AG08396 (cell line): ENCODE measurements at places on chromosomes 13 and 19.

GRCh38 chr19:20858218-20858617, 64.8 kb upstream of the ZNF85 start:
- no peak for DNase-seq

- DNase-seq, result no peak
These were observed 1168.9 kb downstream of the SLITRK5 start for GRCh38 chr13:88840085-88840484.

DNA sequence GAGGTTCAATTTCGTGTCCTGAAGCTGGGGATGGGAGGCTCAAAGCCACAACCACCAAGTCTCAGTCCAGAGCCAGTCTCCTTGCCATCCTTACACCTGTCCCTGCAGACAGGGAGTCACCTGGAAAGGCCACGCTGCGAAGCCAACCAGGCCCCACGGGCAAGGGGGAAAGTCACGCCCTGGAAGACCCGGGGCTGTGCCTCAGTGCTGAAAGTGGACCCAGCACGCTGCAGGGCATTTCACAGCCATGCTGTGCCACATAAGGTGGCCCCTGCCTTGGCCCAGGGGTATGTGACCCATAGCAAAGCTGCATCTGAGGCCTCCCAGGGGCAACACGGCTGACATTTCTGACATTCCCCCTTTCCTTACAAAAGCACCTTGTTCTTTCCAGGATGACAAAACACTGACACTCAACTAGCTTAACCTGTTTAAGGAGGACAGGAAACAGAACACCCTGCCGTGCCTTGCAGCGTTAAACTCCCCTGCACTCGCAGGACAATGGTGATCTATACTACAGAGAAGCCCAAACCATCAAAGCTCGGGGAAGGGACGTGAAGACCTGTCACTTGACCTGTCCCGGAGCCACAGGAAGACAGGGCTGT, 14.8 kb downstream of the CHERP start:
- no peak for DNase-seq

DNA sequence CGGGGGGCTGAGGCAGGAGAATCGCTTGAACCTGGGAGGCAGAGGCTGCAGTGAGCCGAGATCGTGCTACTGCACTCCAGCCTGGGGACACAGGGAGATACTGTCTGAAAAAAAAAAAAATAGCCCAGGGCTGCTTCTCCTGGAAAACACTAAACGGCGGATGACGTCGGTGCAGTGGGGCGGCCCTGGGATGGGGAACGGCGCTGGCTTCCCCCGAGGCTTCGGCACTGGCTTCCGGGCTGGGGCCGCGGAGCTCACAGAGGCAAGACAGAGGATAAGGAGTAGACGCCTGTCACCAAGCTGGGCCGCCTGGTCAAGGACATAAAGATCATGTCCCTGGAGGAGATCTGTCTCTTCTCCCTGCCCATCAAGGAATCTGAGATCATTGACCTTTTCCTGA, 5.0 kb downstream of the PRSS57 start:
- DNase-seq, result no peak

DNA sequence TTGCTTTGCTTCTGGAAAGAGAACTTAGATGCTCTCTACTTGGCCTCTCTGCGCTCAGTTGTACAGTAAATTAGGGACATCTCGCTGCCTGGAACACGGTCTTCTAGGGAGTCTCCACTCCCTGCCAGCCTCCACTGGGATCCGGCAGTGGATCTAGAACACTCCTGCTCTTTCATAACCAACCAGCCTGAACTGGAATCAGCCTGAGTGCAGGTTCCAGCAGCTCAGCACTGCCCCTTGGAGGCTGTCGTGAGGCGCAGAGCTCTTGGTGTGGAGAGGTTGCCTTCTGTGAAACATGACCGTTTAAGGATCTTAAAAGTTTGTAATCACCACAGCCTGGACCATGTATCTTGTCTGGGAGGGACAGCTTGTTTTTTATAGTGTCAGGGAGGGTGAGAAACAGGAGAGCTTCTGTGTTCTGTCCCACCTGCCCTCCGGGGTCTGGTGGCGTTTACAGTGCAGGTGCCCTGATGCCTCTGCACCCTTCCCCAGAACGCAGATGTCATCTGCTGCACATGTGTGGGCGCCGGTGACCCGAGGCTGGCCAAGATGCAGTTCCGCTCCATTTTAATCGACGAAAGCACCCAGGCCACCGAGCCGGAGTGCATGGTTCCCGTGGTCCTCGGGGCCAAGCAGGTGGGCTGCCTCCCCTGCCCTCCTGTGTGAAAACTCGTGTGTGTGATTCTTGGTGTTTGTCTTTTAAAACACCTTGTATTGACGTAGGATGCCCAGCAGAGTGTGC, 24.8 kb downstream of the UPF1 start:
- peak; percentile 75 for DNase-seq

DNA sequence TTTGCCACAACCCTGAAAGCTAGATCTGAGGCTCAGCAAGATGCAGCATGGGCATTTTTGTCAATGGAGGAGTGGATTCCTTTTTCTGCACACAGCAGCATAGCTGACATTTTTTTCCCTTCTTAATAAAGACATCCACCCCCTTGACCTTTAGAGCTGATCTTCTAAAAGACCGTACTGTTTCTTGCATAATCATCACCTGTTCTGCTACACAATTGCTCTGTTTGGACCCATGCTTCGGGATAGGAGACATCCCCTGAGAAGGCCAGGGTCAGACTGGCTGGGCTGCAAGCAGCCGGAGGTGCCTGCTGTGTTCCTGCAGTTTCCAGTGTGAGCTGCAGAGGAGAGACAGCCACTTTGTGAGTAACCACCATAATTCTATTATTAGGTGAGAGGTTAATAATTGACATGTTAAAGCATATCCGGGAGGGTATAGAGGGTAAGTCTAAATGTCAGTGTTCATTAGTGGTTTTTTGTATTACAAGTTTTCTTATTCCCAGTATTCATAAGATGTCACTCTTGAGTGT, 108.5 kb upstream of the C1QTNF9B start:
- DNase-seq, result no peak
